Stimulated activated CD8-positive, alpha-beta memory T cell treated with anti-CD3 and anti-CD28 coated beads, Interleukin-7, amount 100 ng/mL, for 1 hour (primary cell): ENCODE measurements at places on chromosomes 4 and X.

GRCh38 chr4:86358257-86358656 is 1.6 kb downstream of the MAPK10 start:
- no peak for DNase-seq

DNA sequence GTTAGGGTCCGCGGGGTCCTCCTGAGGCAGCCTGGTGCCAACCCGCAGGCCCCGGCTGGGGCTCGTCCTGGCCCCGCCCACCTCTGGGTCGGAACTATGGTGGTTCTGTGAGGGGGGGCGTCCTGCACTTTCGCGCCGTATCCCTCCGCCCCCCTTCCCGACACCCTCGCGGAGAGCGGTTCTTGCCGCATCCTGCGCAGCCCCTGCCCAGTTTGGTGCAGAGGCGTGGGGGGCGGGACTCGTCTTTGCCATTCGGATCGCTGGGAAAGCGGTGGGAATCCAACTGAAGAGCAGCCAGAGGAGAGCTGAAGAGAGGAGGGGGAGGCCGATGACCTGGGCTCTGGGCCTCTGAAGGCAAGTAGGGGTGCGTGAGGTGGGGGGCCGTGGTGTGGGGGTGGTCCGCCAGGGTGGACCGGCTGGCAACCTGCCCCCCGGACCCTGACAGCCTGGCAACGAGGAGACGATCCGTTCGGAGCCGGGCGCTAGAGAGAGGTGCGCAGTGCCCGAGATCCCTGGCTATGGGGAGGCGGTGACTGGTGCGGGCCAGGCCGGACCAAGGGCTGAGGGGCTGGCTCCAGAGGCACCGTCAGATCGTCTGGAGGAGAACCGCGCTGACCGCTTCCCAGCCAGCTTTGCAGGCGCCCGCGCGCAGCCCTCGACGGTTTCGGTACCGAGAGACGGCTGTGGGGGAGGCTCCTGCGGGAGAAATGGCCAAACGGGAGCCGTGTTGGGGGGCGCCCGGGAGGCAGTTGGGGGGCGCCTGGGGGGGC is at the start of gene GPRASP1:
TSS of gene GPRASP1 (plus strand) at position 242 of the 770 bp plus-strand sequence. CDS start 2,431 bp downstream, outside the sequence.
- DNase-seq, result peak; percentile 34

DNA sequence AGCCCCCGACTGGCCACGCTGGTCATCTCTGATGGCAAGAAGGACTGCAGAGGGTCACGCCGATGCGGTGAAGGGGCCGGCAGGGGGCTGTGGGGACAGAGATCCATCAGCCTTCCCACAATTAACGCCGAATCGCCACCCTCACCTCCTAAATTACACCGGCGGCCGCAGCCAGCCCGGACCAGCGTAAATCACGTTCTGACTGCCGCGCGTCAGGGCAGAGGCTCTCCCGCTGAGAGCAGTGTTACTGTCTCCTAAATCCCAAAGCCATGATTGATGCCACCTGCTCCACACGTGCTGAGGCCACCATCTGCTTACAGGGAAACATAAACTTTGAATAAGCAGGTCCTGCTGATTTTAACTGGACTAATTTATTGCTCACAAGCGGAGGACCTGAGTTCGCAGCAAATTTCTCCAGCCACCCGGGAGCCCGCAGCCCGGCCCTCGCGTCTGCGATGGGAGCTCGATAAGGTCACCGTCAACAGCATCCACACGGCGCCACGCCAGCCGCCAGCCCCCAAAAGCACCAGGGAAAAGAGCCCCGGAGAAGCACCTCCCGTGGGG is 127.3 kb upstream of the NKX1-1 start:
- DNase-seq, result no peak

DNA sequence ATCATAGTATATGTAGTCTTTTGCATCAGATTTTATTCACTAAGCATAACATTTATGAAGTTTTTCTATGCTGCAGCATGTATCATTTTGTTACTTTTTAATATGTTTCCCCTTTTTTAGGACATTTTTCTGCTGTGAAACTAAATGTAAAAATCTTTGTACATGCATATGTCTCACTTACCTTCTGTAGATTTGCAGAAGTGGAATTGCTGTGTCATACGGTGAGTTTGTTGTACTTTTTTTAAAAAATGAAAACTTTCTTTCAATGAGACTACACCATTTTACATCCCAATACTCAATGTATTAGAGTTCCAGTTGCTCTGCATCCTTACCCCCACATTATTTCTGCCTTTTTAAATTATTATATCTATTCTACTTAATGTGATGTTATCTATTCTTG is 868.9 kb downstream of the PDHA2 start:
- DNase-seq, result no peak

GRCh38 chrX:53249408-53250042 is 24.5 kb upstream of the KDM5C start:
- DNase-seq, result no peak
